ENCODE measurements at places on chromosomes 3 and 15.

- DNase-seq, result peak; percentile 88
These were observed 7.3 kb upstream of the NRROS start for GRCh38 chr3:196632046-196632751.

- no peak for DNase-seq
These were observed 242.7 kb upstream of the ARRDC4 start for GRCh38 chr15:97717806-97718205.

- DNase-seq, result no peak
These were observed 1.5 kb downstream of the RPL24 start for GRCh38 chr3:101685050-101685400.

DNA sequence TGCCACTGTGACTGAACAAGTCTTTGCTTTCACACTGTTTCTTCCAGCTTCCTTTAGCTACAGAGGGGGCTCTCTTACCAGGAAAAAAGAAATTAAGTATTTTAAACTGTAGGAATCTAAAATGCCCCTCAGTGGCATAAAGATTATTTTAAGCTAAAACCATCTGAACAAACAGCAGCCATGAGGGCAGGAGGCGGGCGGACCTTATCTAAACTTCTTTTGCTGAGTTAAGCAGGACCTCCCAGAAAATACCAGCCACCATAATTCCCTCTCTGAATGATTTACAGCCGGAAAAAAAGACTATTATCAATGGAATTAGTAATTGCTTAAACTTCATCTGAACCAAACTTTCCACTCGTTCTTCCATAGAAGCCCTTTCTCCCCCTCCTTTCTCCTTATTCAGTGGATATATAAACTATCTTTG, 5.2 kb upstream of the TOPAZ1 start:
- DNase-seq, result no peak

GRCh38 chr3:180036671-180037455, at the start of gene PEX5L:
TSS of gene PEX5L (minus strand) at chr3:180036937. CDS start at chr3:180036599, 338 bp downstream.
- DNase-seq, result peak; percentile 50

- no peak for DNase-seq
These were observed 4.3 kb downstream of the ZNF592 start for GRCh38 chr15:84752700-84753099.

DNA sequence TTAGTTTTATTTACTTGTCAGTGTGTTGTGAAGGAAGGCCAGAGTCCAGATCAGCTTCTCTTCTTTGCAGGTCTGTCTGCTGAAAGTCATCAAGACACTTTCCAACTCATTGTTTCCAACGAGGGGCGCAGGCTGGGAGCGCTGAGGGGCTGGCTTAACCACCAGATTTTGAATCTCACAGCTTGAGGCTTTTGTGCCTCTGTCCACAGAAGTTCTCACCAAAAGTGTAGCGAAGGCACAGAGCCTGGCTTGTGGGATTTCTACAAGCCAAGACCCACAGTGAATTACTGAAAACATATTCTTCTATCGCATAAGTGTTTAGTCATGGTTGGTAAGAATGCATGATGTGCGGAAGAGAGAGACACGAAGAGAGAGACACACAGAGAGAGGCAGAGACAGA, 35.2 kb downstream of the BHLHE40 start:
- DNase-seq, result no peak

- no peak for DNase-seq
These were observed 166.7 kb downstream of the FRMD5 start for GRCh38 chr15:44028349-44028748.

- no peak for DNase-seq
These were observed 85.6 kb downstream of the NEDD4 start for GRCh38 chr15:55907797-55908196.

DNA sequence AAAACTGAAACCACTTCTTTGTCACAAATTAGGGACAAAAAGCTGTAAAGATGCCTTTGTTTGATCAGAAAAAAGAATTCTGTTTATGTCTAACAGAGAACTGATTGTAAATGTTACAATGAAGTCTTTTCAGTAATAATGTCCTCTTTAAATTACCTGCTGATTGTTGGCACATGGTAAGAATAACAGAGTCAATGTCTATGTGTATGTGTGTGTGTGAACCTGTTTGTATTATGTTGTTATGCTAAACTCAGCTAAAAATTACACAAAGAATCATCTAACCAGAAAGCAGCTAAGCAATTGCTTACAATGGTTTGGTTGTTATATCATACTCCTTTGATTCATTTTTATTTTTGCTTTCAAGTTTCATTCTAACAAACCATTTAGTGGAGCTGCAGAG, 159.1 kb upstream of the PDZRN3 start:
- DNase-seq, result no peak

DNA sequence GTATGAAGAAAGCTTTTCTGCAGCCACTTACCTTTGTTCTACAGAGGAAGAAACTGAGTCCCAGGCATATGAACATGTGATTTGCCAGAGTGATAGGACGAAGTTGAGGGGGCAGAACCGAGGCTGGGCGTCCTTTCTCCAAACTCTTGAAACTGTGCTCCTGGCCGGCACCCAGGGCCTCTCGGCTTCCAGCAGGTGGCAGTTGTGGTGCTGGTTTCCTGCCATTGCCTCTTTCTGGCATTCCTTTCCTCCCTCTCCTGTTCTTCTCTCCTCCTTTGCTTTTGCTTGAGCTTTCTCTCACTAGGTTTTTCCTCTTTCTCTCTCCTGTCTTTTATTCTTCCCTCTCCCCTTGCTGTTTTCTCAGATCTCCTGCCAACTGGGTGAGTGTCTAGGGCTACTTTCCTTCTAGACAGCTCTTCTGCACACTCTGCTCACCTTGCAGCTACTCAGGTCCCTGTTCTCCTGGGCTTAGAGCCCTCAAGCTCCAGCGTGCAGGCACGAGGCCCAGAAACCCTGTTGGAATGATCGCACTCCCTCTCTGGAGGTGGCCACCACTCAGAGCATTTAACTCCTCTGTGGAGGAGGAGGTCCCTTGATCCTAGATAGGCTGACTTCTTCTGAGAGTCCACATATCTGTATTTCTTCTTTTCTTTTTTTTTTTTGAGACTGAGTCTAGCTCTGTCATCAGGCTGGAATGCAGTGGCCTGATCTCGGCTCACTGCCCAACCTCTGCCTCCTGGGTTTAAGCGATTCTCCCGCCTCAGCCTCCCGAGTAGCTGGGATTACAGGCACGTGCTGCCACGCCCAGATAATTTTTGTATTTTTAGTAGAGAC, 26.2 kb downstream of the TRAK1 start:
- no peak for DNase-seq

DNA sequence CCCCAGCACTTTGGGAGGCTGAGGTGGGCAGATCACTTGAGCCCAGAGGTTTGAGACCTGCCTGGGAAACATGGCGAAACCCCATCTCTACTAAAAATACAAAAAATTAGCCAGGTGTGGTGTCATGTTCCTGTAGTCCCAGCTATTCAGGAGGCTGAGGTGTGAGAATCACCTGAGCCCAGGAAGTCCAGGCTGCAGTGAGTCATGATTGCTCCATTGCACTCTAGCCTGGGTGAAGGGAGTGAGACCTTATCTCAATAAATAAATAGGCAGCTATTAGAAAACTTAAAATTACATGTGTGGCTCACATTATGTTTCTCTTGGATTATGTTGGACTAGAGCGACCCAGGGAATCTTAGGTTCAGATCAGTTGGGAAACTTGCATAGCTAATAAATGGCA, 69.7 kb downstream of the RPLP1 start:
- DNase-seq, result no peak

DNA sequence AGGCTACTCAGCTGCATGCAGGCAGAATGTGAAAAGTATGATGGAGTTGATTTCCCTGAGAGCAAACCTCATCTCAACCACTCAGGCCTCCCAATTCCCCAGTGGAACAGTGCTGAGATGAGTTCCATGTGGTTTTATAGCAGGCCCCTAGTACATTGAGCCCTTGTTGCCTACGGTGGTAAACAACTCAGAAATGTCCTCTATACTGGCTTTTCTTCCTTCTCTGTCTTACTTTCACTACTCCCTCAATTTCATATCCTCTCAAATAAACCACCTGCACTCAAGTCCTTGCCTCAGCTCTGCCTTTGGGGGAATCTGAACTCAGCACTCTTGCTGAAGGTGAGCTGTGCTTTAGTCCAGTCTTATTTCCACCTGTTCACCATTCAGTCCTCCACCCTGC, 399.9 kb downstream of the PDCD6IP start:
- DNase-seq, result no peak

DNA sequence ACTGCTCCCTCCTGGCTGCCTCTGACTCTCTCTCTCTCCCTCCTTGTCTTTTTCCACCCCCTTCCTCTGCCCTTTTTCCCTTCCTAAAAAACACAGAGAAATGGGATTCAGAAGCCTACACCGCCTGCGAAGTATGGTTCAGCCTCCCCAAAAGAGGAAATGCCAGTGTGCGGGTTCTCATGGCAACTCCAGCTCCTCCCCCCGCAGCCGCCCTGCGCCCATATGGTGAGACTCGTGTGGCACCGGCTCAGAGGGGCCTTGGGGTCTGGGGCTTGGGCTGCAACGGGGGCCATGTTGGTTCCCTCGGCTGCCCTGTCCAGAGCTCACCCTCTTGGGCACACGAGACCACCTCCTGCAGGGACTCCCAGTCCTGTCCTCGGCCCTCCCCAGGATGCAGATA, 23.6 kb upstream of the LINGO1 start:
- DNase-seq, result no peak

- no peak for DNase-seq
These were observed 54.6 kb downstream of the RBMS3 start for GRCh38 chr3:29335438-29335837.

- no peak for DNase-seq
These were observed 10.6 kb upstream of the KIF23 start for GRCh38 chr15:69403594-69403993.

- DNase-seq, result no peak
These were observed 417.6 kb upstream of the CDIN1 start for GRCh38 chr15:36161771-36162212.

DNA sequence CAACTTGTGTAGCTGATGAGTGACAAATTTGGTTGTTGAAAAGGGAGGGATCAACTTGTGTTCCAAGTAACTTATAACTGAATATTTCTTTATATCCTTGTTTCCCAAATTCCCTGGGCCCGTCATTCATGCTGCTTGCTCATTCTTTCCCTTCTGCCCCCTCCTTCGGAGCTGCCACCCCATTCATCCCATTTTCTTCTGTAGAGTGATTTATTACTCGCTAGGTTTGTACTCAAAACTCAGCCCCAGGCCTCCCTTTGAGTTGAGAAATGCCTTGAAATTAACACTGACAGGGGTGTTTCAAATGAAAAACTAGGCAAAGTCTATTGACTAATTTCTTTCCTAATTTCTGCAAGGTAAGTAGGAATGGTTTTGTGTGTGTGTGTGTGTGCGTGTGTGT, 277.4 kb upstream of the SLCO3A1 start:
- no peak for DNase-seq

- DNase-seq, result no peak
These were observed 193.6 kb downstream of the EPHA3 start for GRCh38 chr3:89300981-89301380.
